ENCODE measurements at places on chromosomes 12 and 14. TPM values are rescaled to one million over a fixed set of nuclear protein-coding genes. Genes with fewer than 3 reads are reported as not detected.
A peak's percentile ranks its signal among the peaks of the same experiment; 100 is the strongest.

The KRT85 gene
- total RNA-seq = not detected

The TEX22 gene
- not detected for total RNA-seq

GRCh38 chr14:40452674-40453073 lies 1020.4 kb upstream of the FBXO33 start:
- DNase-seq = no peak

- DNase-seq = no peak
Measured at GRCh38 chr12:86796550-86796949, 540.4 kb upstream of the MGAT4C start.

DNA sequence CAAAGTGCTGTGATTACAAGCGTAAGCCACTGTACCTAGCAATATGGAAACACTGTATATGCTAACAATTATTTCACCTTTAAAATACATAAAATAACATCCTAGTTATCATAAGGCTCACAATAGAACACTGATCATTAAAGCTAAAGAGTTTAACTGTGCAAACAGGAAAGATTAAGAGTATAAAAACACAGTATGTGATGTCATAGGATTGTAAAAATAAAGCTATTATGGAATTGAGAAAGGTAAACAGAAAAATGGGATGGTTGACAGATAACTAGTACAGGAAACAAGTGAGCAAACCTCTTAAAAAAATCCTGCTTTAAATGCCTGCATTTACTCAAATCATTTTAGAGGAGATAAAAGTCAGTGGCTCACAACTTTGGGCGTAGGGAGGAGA lies 10.8 kb upstream of the IPO8 start:
- no peak for DNase-seq

The RNF31 gene
- total RNA-seq = 62.3 TPM

- DNase-seq = no peak
Measured at GRCh38 chr12:104846056-104846767, 111.9 kb downstream of the SLC41A2 start.

DNA sequence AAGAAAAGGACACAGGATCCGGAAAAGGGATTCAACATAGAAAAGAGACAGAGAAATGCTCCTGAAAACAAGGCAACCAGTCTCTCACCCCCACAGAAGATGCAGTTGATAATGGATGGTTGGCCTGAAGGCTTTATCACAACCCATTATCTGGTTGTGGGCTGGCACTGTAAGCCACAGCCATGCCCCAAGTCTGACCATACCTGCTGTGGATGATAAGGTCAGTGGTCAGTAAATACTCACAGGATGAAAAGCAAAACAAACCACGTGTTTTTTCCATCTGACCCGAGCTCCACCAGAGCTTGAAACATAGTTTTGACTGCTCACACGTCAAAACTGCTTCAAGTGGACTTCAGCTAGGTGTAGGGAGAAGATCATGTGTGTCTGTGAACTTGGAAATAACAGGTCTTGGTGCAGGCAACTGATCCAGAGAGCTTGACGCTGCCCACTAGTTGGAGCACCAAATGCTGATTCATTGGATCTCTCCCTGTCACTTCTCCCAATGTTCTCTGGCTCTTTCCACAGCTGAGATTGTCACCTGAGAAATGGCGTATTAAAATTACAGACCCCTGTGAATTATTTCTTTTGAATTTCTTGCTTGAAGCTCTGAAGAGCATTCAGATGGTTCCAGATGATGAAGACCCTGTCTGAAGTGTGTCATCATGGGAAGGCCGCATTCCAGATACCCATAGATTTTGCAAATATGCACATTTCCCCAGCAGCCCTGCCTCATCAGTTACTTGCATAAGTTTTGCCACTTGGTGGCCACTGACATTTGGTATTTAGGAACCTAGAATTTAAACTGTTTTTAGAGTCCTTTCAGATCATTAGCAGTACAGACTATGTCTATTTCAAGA lies 8.5 kb downstream of the TMEM233 start:
- DNase-seq = peak; percentile 3

The CLEC1B gene
- not detected for total RNA-seq

DNA sequence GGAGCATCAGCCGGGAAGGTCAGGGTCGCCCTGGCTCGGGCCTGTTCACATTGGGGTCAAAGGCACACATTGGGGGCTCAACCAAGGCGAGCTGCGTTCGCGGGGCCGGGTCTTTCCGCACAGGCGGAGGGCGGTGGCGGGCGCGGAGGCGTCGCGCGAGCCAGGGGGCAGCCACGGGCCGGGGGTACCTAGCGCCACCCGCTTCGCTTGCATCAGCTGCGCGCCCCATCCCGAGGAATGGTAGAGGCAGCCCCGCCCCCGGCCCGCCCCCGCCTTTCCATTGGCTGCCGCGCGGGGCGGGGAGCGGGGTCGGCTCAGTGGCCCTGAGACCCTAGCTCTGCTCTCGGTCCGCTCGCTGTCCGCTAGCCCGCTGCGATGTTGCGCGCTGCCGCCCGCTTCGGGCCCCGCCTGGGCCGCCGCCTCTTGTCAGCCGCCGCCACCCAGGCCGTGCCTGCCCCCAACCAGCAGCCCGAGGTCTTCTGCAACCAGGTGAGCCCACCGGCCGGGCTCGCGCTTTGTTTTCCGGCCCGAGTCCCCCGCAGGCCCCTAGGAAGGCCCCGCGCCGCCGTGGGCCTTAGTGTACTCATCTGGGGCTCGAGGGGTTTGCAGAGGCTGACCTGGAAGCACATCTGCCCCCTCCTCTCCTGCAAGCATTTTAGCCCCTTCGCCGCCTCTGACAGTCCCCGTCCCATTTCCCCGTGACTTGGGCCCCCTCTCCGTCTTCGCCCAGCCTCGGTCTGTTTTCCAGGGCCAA lies at the start of gene ALDH2:
TSS of gene ALDH2 (plus strand) at position 326 of the 754 bp plus-strand sequence. CDS start at position 376, 50 bp downstream.
- peak; percentile 51 for DNase-seq

GRCh38 chr14:58770491-58770982 lies 132.8 kb downstream of the DACT1 start:
- DNase-seq = peak; percentile 10

The DCAF5 gene
- 7.8 TPM for total RNA-seq

DNA sequence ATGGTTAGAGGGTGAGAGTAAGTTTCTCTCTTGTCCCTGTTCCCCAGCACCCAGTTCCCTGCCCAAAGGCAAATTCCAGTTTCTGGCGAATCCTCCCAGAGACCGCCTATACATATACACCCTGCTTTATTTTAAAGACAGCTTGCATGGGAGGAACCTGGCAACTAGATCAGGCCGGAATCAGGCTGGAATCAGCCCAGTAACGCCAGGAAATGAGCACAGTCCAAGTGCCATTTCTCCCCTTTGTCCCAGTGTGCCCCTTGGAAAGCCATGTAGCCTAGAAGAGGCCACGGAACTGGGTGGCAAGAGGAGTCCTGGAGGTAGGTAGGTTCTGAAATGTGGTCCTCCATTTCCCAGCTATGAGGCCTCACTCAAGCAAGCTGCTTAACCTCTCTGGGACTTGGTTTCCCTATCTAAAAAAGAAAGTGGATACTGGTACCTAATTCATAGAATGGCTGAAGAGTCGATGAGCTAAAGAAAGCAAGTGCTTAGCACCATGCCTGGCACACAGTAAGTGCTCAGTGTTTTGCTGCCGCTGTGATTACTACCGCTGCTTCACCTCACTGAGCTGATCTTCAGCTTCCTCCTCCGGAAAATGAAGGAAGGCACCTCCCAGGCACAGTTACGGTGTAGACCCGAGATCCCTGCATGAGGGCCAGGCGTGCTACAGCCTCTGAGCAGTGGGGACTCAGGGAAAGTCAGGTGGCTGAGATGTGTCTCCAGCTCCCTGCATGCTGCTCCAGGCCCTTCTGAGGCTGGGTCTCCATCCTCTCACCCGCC lies 36.4 kb downstream of the PITPNM2 start:
- DNase-seq = no peak

- DNase-seq = no peak
Measured at GRCh38 chr12:132774646-132775275, 13.1 kb upstream of the ANKLE2 start.

DNA sequence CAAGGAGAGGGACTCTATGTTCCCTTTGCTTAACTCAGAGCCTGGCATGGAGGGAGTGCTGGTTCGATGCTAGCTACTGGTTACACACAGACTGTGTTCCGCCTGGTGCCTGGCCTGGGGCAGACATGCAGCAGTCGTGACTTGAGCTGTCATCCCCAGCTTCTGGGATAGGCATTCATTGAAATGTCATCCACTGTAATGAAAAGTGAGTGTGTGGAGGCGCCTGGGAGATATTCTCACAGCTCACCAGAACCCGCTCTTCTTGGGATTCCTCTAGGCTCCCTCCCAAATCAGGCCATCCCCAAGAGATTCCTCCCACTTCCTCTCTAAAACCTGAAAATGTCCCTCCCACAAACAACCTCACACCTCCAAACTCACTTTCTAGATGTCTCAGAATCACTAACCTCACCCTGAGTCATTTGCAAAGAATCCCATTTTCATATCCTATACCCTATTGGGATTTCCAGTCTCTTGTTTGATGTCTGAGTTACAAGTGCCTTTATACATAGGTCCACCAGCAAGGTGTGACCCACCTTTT lies 82.8 kb downstream of the CRACR2A start:
- no peak for DNase-seq

- DNase-seq = no peak
Measured at GRCh38 chr14:22837114-22837749, 847 bp downstream of the MMP14 start.

GRCh38 chr14:31966896-31967668 lies 110.0 kb upstream of the ARHGAP5 start:
- no peak for DNase-seq

DNA sequence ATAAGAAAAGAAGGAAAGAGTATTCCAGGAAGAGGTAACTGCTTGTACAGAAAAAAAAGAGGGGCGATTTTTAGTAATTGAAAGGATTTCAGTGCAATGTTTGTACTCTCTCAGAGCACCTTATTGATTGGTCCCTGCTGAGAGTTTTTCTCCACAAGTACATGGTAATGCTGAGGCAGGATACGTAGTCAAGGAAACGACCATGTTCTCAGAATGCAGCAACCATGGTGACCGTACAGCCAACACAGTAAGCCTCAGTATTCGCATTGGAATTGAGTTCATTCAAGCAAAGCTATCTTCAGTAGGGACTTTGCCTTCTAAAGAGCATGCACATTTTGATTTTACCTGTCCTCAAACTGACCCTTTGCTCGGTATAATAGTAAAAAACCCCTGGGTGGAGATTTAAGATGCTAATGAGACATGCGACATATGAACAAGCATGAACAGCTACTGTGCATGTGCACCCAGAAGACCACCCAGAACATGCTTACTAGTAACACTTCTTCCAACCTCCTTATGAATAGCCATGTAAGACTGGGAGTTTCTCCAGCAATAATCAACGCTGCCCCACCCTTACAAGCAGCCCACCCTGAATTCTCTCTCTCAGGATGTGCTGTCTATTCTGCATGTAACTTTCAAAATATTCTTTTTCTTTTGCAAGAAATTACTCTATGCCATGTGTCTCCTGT lies 6.2 kb upstream of the SLC41A2 start:
- DNase-seq = no peak

- DNase-seq = no peak
Measured at GRCh38 chr12:108665608-108666202, 32.0 kb upstream of the SELPLG start.

GRCh38 chr12:106980944-106981343 lies 6.0 kb downstream of the MTERF2 start:
- DNase-seq = no peak

GRCh38 chr12:86198696-86199444 lies 57.3 kb downstream of the MGAT4C start:
- no peak for DNase-seq

GRCh38 chr14:56310643-56311042 lies 192.4 kb downstream of the PELI2 start:
- DNase-seq = no peak

DNA sequence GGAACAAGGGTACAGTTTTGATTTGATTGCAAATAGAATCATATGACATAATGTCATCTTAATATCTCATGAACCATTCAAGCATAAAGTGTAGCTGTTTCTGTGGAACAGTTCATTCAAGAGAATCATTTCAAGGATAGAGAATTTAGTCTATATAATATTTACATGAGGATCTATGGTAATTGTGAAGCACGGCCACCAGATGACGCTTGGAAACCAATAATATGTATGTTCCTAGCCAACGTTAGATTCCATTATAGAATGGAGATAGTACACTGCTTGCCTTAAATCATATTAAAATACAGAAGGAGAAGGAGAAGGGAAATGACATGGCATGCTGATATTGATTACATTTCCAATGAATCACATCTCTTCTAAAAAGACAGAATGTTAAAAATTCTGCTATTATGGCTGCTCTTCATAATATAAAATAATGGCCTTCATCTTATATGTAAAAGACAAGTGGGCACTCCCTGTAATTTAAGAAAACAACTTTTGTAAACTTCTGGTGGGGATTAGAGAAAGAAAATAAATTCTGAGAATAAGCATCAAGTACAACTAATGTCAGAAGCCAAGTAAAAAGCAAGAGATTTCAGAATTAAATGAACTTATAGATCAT lies 351.0 kb downstream of the NAV3 start:
- peak; percentile 72 for DNase-seq

The CPM gene
- not detected for total RNA-seq

The CIDEB gene
- total RNA-seq = 0.31 TPM

GRCh38 chr12:38728894-38729293 lies 176.5 kb downstream of the CPNE8 start:
- DNase-seq = no peak

- peak; percentile 79 for DNase-seq
Measured at GRCh38 chr14:61103541-61104339, 122.7 kb downstream of the SLC38A6 start.

DNA sequence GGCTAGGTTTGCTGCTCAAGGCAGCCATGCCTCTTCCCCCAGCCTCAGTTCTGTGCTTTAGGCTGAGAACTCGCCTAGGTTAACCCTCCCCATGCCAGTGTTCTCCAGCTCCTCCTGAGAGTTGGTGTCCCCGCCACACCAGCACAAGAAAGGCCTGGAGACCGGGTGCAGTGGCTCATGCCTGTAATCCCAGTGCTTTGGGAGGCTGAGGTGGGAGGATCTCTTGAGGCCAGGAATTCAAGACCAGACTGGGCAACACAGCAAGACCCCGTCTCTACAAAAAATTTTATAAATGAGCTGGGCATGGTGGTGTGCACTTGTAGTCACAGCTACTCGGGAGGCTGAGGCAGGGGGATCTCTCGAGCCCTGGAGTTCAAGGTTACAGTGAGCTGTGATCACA lies 10.2 kb downstream of the RIN3 start:
- DNase-seq = no peak

The GLIPR1L1 gene
- not detected for total RNA-seq

- no peak for DNase-seq
Measured at GRCh38 chr12:70763666-70764065, 126.4 kb upstream of the PTPRB start.

- no peak for DNase-seq
Measured at GRCh38 chr14:96442355-96442754, 50.4 kb downstream of the AK7 start.

- no peak for DNase-seq
Measured at GRCh38 chr12:15181017-15181683, 40.1 kb downstream of the RERG start.

The CFAP251 gene
- total RNA-seq = 0.92 TPM

The DPY19L2 gene
- not detected for total RNA-seq

The GALC gene
- not detected for total RNA-seq

The PPP1R1A gene
- not detected for total RNA-seq

GRCh38 chr14:39376667-39377403 lies 55.4 kb downstream of the FBXO33 start:
- peak; percentile 5 for DNase-seq

The EIF2S3B gene
- 0.18 TPM for total RNA-seq

The CLEC4D gene
- not detected for total RNA-seq

GRCh38 chr12:45217846-45218245 lies 2.0 kb downstream of the ANO6 start:
- DNase-seq = no peak

GRCh38 chr12:21509768-21510167 lies 8.2 kb downstream of the GOLT1B start:
- DNase-seq = no peak

GRCh38 chr12:91744597-91744996 lies 401.0 kb downstream of the BTG1 start:
- no peak for DNase-seq

All from HT-29 (cell line).